Stimulated activated CD4-positive, alpha-beta T cell treated with anti-CD3 and anti-CD28 coated beads, Interleukin-1b, Interleukin-23, amount 100 ng/mL, for 48 hours (primary cell): ENCODE measurements at places on chromosomes 1 and 21.

- no peak for DNase-seq
Measured at GRCh38 chr1:154148807-154149206, 6.1 kb downstream of the NUP210L start.

DNA sequence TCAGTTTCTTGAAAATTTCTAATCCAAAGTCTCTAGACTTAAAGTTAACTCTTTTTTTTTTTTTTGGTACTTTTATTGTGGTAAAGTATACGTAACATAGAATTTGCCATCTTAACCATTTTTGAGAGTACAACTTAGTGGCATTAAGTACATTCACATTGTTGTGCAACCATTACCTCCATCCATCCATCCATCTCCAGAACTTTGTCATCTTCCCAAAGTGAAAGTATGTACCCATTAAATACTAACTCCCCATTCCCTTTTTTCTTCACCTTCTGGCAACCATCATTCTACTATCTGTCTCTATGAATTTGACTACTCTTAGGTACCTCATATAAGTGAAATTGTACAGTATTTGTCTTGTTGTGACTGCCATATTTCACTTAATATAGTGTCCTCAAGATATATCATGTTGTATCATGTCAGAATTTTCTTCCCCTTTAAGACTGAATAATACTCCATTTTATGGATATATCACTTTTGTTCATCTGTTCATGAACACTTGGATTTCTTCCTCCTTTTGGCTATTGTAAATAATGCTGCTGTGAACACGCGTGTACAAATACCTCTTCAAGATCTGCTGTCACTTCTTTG is 18.4 kb downstream of the RLF start:
- no peak for DNase-seq

GRCh38 chr1:56501888-56502287 is 77.5 kb downstream of the PLPP3 start:
- DNase-seq, result no peak

DNA sequence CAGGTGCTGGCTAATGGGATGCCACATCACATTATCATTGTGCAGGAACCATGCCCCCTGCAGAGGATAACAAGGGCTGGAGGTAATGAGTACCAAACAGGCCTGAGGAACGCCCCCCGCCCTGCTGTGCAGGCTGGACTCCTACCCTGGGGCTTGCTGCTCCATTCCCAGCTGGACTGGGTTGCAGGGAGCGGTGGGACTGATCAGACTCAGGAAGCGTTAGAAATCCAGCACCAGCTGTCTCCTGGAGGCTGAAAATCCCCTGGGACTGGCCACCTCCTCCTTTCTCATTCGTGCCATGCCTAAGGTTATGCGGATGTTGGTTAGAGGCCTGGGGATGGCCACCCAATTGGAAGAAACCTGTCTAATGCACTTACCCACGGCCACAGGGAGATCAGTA is 36.9 kb upstream of the POU3F1 start:
- no peak for DNase-seq

GRCh38 chr1:215878128-215878527 is 311.0 kb downstream of the KCTD3 start:
- no peak for DNase-seq

DNA sequence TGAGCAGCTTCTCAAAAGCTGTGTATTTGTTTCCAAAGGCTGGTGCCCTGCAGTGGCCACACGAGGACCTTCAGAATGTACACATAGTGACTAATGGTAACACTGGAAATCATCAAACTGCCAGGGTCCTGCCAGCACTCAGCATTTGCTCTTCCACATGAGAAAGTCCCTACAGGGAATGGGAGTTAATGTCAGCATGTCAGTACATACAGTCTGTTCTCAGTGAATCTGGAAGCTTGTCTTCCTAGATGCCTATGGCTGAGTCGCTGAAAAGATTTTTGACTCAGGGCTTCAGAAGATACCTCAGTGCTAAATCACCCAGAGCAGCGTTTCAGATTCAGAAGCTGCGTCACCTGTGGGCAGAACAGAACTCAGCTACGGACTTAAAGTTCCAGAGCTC is 108.2 kb downstream of the CDC7 start:
- DNase-seq, result no peak

GRCh38 chr1:198416296-198416695 is 124.2 kb downstream of the ATP6V1G3 start:
- no peak for DNase-seq

- DNase-seq, result no peak
Measured at GRCh38 chr1:236800623-236801022, 5.5 kb downstream of the MTR start.

DNA sequence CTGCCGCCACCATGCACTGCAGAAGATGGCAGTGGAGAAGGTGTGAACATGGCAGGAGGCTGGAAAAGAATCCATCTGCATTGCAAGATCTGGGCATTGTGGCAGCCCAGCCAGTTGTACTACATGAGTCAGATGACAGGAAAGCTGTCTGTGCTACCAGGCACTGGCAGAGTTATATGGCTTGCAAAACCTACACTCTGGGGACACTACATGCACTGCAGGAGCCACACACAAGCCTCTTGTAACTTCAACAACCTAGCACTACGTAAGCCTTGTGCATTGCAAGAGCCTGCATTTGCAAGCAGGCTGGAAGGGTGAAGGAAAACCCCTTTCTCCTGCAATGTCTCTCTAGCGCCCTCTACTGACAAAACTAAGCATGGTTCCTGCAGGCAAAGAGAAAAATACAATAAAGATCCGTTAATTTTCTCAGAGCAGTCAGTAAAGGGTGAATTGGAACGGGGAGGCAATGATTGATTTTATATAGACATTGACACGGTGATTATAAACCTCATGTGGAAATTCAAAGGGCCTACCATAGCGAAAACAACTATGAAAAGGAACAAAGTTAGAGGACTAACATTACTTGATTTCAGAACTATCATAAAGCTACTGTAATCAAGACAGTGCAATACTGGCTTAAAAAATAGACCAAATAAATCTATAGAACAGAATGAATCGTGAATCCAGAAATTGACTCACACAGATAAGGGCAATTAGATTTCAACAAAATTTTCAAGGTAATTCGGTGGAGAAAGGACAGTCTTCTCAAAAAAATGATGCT is 26.2 kb upstream of the DYNLT5 start:
- DNase-seq, result peak; percentile 40

GRCh38 chr1:99481391-99481996 is 164.4 kb upstream of the PALMD start:
- DNase-seq, result no peak

DNA sequence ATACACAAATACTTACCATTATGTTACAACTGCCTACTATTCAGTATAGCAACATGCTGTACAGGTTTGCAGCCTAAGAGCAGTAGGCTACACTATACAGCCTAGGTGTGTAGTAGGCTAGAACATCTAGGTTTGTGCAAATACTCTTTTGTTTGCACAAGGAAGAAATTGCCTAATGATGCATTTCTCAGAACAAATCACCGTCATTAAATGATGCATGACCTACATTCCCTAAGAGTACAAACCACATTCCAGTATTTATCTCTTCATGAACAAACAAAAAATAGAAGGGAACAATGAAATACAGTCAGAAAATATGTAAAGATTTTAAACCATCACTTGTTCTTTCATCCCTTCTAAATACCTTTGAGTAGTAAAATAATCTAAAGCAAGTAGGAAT is 109.7 kb upstream of the HP1BP3 start:
- no peak for DNase-seq

GRCh38 chr1:158208586-158209116 is 28.0 kb downstream of the CD1D start:
- DNase-seq, result no peak

DNA sequence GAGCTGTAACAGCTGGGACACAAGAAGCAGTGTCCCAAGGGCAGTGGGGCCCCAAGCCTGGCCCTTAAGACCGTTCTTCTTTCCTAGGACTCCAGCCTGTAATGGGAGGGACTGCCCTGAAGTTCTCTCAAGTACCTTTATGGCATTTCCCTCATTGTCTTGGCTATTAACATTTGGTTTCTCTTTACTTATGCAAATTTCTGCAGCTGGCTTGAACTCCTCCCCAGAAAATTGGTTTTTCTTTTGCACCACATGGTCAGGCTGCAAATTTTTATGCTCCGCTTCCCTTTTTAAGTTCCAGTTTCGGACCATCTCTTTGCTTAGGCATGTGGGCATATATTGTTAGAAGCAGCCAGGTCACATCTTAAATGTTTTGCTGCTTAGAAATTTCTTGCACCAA is 3.1 kb upstream of the MROH9 start:
- DNase-seq, result no peak

DNA sequence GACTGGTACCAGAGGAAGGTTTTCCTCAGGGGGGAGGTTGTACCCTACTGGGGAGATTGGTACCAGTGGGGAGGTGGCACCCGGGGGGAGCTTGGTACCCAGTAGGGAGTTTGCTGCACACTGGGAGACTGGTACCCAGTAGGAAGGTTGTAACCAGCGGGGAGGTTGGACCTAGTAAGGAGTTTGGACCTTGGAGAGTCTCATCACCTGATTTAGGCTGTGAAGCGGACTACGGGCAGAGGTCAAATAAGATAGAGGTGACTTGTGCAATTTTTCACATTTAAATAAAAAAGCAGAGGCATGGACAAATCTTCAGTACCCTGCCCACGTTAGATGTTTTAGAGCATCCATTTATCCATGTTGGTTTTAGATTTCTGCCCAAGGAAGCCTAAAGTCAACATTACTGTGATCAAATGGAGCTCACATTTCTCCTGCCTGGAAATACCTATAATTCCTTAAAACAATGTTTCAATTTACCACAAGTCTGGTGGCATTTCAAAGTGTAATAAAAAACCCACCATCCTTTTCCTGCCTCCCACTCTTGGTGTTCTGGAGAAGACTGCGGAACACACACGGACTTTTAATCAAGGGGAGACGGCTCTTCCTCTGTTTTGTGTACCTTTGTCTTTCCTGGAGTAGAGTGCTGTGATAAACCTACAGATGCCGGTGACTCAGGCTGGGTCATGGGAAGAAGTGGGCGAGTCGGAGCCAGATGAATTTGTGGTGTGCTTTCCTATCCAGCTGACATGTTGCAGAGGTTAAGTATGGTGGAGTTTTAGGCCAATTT is 36.2 kb upstream of the MRPS6 start:
- no peak for DNase-seq

- DNase-seq, result no peak
Measured at GRCh38 chr1:68379085-68379478, 70.7 kb downstream of the RPE65 start.
